ENCODE measurements at places on chromosomes 2 and 18.

DNA sequence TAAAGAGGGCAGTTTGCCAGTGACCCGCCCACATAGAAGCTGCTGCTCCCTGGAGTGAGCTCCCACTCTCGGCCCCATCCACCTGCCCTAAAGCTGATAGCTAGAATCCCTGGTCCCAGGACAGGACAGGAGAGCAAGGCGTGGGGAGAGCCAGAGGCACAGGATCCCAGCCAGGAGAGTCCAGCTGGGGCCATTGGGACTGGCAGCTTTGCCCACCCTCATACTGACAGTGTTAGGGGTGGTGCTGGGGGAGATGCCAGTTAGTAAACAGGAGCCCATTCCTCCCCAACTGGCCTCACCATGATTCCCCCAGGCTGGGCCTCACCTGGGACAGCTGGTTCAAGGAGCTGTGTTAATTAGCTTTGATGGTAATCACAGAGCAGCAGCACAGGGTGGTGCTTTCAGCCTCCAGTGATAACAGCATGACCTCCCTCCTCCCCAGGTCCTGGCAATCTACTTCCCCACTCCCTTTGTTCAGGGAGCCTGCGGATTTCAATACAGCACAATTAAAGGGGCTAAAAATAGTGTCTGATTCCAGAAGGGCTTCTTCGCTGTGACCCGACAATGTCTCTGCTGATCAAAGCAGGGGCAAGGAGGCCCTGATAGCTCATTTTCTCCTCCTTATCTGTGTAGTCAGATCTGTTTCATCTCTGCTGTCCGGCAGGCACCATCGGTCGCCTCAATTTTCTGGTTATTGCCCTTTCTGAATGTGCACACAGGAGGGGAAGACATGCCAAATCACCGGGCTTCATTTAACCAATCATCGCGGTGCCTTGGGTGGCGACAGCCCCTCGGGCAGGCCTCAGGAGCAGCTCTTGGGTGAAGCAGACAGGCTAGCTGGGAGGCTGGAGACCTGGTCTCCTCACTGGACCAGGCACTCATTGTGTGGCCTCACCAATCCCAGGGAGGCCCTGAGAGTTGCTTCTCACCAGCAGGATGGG, 119.9 kb upstream of the TEX51 start:
- no peak for DNase-seq

DNA sequence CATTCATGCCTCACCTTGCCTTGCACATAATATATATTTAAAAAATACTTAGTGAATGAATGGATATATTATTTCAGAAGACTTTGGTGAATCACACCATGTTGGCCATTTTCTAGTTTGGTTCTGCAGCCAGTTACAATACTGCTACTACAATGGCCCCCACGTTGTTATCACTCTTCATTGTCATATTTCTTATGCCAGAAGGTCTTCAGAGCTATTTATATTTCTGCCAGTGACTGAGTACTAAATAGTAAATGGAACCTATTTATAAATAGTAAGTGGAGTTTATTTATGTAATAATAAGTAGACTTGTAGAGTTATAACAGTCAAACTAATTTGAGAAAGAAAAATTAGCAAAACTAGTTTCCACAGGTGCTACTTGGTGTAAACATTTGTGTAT, 516.6 kb upstream of the SYT4 start:
- no peak for DNase-seq

DNA sequence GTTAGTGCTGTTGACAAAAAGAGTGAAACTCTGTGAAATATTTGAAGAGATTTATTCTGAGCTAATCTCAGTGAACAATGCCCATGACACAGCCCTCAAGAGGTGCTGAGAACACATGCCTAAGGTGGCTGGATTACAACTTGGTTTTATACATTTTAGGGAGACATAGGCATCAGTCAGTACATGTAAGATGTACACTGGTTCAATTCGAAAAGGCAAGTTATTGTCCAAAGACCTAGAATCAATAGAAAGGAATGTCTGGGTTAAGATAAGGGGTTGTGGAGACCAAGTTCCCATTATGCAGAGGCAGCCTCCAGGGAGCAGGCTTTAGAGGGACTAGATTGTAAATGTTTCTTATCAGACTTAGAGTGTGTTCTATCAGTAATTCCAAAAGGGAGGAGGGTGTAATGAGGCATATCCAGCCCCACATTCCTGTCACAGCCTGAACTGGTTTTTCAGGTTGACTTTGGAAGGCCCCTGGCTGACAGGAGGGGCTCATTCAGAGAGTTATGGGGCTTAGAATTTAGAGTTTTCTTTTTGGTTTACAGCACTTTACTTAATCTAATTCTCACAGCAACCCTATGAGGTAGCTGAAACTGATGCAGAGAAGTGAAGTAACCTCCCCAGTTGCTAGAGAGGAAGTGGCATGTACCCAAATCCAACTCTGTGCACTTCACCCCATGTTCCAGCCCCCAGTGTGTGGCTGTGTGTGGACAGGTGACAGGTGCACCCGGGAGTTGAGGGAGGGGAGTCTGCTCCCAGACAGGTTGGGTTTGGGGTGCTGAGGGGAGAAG, 28.3 kb upstream of the ASAP2 start:
- no peak for DNase-seq

- no peak for DNase-seq
These were observed 533.5 kb downstream of the PARD3B start for GRCh38 chr2:205078762-205079161.

DNA sequence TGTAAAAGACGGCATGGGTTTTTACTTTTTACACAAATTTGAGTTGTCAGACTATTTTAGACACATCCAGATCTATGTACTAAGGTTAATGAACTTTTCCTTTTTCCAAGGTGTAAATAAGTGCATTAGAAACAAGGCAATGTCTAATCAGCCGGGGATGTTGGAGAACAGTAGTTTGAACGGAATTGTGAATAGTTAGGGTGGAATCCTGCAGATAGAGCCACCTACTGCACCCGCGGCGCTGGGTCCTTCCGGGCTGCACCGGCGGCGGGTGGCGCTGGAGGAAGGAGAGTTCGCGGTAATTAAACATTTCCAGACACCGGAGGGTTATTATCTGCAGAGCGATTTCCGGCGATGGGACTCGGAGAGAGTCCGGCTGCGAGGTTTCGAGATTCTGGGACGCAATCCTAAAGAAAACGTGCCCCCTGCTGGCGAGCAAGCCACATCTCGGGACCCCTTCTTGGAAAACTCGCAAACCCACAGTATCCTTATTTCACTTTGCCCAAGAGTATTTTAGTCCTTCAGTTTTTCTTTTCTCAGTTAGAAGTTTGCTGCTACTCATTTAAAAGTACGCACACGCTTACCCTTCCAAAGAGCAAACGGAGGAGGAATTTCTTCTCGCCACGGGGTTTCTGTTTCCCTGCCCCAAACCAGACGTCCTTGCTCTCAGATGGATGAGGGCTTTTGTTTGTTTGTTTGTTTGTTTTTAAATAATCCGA, 4.5 kb upstream of the OSR1 start:
- DNase-seq = no peak

DNA sequence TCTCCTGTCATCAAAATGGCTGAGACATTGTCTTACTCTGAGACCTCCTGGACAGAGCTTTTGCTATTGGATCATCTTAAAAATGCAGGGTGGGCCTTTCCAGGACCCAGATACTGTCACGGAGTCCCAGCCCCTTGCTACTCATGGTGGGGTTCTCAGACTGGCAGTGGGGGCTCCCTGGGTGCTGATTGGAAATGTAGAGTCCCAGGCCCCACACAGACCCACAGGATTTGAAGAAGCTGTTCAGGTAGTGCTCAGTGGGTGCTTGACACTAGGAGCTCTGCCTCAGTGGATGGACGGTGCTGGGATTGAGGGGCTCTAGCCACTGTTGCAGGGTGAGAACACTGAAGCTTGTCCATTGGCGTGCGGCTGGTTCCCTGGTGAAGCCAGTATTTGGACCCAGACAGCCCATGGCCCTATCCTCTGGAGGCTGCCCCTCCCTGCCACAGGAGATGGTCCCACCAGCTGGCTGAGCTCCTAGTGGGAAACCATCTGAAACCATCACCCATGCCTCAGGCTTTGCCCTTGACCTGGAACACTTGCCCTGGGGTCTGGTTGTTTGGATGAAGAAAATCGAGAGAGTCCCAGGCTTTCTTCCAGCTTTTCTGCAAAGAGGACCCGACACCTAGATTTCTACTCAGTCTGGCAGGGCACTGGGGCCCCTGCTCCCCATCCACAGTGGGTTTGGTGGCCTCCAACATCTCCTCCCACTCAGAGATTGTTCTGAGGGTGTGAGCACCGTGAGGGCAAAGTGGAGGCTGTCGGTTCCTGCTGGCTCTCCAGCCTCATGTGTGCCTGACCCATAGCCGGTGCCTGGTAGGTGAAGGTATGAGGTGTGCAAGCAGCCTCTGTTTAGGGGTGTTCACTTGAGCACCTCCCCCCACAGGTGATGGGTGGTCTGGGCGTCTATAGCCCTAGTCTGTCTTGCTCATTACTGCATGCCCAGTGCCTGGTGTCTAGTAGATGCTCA, 30.1 kb downstream of the MROH2A start:
- no peak for DNase-seq

- DNase-seq = no peak
These were observed 159.2 kb downstream of the GALNT3 start for GRCh38 chr2:165634855-165635254.

- no peak for DNase-seq
These were observed 654.5 kb upstream of the CDH2 start for GRCh38 chr18:28831476-28831875.

DNA sequence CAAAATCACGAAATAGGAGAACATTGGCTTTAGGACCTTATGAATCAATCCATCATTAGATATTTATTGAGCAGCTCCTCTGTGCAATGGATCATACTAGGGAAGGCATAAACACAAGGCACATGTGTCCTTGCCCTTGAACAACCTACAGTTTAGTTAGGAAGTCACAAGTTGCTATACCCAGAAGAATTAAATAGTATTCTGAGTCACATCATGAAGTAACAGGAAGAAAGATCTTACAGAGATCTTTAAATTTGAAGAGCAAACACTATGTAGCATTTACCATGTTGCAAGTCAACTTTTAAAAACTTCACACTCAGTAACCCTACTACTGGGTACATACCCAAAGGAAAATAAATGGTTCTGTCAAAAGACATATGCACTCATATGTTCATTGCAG, 355.2 kb upstream of the SLC14A2 start:
- no peak for DNase-seq

DNA sequence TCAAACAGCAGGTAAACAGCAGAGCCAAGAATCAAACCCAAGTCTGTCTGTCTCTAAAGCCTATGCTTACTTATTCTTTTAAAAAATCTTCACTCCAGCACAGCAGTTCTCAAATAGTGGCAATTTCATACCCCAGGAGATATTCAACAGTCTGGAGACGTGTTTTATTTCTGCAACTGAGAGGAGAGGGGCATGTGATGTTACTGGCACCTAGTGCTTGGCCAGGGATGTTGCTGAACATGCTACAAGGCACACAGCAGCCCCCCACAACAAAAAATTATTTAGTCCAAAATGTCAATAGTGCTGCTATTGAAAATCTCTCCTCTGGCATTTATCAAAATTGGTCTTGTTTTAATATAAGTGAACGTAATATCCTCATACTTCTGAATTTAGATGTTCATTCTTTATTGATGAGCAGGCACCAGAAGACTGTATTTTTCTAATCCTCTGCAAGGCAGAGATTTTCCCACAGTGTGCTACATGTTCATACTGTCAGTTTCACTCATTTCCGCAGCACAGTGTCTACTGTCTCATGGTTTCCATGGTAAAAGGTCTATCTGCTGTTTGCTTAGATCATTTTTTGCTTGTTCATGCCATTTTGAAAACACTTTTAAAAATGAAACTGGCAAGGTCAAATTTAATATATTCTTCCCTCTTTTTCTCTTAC, 90.5 kb downstream of the LRATD1 start:
- no peak for DNase-seq

DNA sequence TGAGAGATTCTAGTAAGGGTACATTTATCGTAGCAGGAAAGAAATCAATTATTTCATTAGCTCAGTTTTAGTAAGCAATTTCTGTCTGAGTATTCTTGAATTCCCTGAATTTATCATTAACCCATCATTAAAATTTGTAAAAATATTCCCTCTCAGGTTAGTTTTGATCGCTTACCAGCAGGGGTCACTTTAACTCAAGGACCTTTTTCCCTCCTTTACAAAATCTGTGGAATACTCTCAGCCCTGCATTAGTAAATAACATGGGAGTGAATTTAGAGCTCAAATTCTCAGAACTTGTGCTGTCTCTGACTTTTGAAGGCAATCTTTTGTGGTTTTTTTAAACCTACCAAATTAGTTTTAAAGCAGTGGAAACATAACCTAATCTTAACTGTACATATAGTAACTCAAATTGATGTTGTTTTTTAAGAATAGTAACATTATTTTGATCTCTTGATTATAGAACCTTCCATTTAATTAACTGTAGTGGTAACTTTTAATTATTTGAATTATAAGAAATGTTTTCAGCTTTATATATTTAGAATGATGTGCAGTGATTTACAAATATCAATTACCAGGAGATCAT, 97.2 kb downstream of the AGPS start:
- peak; percentile 18 for DNase-seq

DNA sequence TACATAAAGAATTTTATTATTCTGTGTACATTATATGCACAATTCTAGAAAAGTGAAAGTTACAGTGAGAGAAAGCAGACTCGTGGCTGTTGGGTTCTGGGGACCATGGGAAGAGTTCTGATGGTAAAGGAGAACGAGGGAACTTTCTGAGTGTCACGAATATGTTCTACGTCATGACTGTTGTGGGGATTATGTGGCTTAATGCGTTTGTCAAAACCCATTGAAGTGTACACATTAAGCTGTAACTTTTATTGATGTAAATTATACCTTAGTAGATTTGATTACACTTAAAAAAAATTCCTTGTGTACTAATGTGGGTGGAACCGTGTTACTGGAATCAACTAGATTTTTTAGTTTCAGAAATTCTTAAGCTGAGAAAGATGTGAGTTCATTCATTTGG, 426.1 kb downstream of the DSC3 start:
- DNase-seq = no peak

GRCh38 chr18:55385770-55386169, 202.2 kb downstream of the TCF4 start:
- no peak for DNase-seq

DNA sequence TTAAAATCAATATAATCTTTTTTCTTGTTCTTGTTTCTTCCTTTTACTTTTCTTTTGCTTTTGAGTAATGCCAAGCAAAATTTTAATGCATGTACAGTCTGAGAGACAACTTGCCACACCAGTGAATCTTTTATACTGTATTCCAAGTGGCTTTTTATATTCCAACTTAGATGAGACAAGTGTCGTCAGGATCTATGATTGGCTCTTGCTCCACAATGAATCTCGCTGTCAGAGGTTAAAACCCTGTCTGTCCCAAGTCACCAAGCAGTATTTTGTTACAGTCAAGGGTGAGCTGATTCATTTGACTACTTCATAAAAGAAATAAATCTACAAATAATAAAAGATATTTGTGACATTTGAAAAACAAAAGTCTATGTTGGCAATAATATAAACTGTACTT, at the start of gene MSTN:
Gene MSTN (minus strand): TSS at position 129 of the 400 bp plus-strand sequence. CDS start 133 bp downstream, outside the sequence.
- DNase-seq = no peak

GRCh38 chr2:30277582-30277981, 46.2 kb downstream of the LBH start:
- DNase-seq = no peak
